ENCODE measurements at places on chromosomes 1 and 21.

GRCh38 chr1:116340506-116341231 is 32.4 kb upstream of the ATP1A1 start:
- DNase-seq = no peak

- DNase-seq = no peak
Observed at GRCh38 chr1:20380616-20381035, 90.0 kb downstream of the VWA5B1 start.

GRCh38 chr21:38228115-38228514 is 28.7 kb upstream of the KCNJ15 start:
- DNase-seq = no peak

DNA sequence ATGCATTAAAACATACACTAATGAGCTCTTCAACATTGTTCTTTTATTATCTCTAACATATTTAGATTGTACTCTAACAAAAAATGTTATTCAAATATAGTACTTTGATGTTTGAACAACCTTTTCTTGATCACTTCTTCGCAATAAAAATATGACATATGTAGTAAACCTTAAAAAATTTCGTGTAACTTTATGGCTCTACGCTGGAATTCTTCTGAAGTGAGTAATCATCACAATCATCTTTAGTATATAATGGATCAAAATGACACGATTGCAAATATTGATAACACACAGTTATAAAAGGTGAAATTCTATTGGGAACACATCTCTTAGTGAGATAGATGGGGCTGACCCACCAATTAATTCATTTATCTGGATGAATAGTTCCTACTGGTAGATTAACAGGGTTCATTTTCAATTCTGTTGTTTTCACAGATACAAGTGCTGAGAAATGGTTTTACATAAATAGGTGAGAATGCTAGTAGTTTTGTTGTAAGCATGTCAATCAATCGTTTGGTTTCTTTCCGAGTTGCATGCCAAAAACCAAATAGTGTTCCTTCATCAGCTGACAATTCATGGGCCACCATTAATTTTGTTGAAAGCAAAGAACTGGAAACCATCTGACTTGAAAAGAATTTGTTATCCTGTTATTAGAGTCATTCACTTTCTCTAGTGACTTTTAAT is 1.5 kb upstream of the ZMPSTE24 start:
- DNase-seq = no peak

DNA sequence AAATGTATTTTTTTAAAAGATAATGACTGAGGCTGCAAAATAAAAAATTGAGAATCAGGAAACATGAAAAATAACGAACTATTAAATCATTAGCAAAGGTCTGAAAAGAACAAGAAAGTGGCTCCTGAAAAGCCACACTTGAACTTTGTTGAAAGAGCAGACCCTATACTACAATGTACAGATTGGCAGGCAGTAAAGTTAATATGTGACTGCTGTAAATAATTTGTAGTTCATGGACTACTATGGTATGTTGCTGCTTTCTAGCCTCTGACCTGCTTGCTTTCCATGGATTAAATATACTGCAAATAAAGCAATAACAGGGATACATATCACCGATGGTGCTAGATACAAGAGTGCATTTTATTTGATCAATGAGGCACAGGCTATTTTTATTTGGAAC is 18.6 kb downstream of the NR5A2 start:
- no peak for DNase-seq

- DNase-seq = no peak
Observed at GRCh38 chr1:76868916-76869315, 1.6 kb downstream of the ST6GALNAC5 start.

DNA sequence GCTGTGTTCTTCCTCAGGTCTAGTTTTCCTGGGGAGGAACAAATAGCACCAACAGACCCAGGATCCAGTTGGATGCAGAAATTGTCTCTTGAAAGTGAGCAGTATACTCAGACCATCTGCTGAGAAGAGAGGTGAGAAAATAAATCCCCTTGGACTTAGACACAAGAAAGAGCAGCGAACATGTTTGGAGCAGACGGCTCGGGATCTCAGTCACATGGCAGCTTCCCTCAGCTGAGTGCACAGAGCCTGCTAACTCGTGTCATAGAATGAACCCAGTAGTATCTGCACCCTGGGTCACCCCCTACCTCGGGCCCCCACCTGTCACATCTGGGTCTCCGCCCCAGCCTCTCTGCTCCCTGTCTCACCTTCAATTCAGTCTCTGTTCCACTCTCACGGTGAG is 115.6 kb downstream of the CCDC185 start:
- DNase-seq = no peak

- no peak for DNase-seq
Observed at GRCh38 chr1:246827396-246827795, 103.2 kb downstream of the SCCPDH start.

GRCh38 chr21:33789697-33790096 is 125.9 kb downstream of the ATP5PO start:
- no peak for DNase-seq

DNA sequence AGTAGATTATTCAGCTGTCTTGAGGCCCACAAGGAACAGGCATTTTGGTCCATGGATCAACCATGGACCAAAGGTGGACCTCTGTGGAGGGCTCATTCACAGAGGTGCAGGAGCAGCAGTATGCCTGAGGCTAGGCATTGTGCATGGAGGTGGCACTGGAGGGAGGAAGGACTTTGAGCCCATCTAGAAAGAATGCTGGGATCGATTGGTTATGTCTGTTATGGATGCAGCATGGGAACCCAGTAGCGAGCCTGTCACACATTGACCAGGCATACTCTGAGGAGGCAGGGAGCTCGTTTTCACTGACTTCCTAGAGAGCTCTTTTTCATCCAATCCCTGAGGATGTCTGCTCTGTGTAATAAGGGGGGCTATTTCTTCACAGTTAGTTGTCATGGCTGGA is 75.5 kb downstream of the KCNN3 start:
- no peak for DNase-seq

- peak; percentile 49 for DNase-seq
Observed at GRCh38 chr1:33094971-33095604, 14.1 kb downstream of the AZIN2 start.

DNA sequence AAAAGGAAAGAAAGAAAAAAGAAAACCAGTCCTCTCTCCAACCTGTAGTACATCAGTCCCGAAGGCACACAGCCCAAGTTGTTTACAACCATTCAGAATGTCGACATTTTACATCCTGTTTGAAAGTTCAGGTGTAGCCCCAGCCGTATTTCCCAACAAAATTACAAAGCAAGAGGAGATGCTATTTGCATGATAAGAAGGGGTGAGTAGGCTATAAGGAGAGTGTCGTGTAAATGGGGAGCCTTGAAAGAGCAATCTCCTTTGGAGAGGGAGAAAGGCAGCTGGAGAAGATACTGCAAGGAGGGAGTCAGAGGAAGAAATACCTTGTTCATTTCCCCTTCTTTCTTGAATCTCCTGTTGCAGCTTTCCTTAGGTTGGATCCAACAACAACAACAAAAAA is 35.5 kb upstream of the DENND1B start:
- DNase-seq = no peak

DNA sequence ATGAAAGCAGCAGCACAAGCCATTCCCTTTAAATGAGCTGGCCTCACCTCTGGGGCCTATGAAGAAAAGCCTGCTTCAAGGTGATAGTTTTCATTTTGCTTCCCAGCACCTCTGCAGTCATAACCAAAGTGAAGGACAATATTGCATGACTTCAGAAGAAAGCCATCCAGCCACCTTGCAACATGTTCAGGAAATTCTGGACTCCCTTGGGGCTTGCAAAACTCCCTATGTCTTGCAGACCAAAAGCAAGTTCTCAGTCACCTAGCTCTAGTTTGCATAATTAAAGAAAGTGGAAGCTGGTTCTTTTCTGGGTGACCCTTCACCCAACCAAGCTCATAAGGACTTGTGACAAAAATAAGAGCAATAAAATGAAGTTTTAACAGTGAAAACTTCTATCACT is 87.6 kb downstream of the GFI1 start:
- peak; percentile 62 for DNase-seq

GRCh38 chr1:109773203-109773899 is 9.6 kb upstream of the EPS8L3 start:
- peak; percentile 92 for DNase-seq

GRCh38 chr1:193674292-193674944 is 488.0 kb upstream of the B3GALT2 start:
- DNase-seq = no peak

DNA sequence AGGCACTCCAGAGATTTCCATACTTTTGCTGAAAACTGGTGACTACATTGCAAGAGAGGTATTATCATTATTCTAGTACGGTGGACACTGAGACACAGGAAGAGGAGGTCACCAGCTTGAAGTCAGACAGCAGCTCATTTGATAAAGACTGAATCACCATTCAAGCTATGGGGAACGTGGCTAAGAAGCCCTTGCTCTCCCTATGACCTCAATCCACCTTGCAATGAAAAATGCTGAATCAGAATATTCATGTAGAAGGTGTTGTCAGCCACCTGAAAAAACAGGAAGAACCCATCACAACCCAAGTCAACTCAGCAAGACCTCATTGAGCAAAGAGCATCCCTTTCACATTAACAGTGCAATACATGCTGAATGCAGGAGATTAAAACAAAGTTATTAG is 59.0 kb upstream of the FGGY start:
- DNase-seq = no peak

DNA sequence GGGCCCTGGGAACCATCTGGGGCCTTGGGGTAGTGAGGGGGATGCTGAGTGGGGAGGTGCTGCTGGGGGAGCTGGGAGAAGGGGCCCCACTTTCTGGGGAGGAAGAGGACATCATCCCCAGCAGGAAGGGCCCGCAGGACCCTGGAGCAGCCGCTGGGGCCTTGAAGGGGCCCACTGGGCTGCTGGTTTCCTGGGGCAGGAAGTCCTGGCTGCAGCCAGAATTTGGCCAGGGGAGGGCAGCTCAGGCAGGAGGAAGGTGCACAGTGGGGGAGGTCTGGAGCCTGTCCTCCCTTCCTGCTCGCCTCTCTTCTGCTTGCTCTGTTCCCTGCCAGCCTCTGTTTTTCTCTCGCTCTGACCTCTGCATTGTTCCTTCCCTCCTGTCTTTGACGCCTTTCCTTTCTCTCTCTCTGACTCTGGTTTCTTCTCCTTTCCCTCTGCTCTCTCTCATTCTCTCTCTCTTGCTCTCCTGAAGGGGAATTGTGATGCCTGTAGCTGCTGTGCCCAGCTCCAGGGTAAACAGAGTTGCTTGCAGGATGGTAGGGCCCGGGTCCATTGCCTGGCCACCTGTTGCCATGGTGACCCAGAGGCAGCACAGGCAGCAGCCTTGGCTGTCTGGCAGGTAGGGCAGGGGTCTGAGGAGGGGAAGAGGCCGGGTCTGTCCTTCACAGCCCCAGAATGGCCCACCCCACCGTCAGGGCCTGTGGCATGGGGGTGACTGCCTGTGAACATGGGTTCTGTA is 23.9 kb downstream of the ACOT11 start:
- peak; percentile 4 for DNase-seq

All from Karpas-422 (cell line).